ENCODE measurements at places on chromosomes 7 and 10. TPM values are rescaled to one million over a fixed set of nuclear protein-coding genes. Genes with fewer than 3 reads are reported as not detected.

DNA sequence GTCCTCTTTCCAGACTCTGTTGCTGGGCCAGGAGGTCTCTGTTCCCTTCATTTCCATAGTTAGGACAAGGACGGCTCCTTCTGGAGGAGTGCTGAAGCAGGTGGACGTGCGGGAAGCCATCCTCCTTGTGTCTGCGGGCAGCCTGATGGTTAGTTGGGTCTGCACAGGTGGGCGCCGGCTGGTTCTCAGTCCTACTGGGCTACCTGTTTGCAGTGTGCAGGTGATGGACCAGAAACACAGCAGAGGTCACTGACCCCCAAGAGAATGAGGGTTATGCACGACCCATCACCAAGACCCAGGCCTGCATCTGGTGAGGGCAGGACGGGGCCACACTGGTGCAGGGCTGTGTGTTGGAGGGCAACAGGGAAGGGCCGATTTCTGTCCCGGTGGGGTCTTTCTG lies 7.8 kb downstream of the RARRES2 start:
- DNase-seq: no peak

DNA sequence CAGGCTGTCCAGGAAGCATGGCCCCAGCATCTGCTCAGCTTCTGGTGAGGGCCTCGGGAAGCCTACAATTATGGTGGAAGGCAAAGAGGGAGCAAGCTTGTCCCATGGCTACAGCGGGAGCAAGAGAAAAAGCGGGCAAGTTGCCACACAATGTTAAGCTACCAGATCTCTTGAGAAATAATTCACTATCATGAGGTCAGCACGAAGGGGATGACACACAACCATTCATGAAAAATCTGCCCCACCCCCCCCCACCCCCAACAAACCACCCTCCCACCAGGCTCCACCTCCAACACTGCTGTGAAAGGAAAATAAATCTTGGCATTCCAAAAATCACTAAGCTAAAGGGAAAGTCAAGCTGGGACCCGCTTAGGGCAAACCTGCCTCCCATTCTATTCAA lies 545.8 kb upstream of the NRP1 start:
- no peak for DNase-seq

GRCh38 chr7:50981743-50982142 lies 199.0 kb upstream of the GRB10 start:
- DNase-seq: no peak

DNA sequence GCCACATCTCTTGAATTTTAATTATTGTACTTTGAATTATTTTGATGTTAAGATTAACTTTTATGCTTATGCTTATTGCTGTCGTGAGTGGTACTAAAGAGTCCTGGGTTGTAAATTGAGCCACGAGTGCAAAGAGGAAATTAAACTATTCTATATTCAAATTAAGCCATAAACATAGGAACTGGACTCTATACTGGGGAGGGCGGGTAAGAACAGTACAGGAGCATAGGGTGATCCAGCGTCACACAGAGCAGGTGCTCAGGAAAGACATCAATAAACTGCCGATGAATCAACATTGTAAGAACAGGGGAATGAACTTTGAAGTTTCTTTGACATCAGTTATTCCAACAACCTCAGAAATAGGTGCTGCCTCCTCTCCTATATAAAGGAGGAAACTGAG lies 219.6 kb downstream of the CACNB2 start:
- no peak for DNase-seq

DNA sequence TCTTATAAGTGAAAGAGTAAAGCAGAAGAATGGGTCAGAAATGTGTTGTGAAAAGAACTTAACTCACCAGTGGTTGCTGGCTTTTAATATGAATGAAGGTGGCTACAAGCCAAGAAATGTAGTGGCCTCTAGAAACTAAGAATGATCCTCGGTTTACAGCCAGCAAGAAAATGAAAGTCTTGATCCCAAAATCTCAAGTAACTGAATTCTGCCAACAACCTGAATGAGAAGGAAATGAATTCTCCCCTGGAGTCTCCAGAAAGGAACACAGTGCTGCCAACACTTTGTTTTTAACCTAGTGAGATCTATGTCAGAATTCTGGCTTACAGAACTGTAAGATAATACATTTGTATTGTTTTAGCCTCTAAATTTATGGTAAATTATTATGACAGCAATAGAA lies 193.0 kb downstream of the FZD1 start:
- DNase-seq: no peak

DNA sequence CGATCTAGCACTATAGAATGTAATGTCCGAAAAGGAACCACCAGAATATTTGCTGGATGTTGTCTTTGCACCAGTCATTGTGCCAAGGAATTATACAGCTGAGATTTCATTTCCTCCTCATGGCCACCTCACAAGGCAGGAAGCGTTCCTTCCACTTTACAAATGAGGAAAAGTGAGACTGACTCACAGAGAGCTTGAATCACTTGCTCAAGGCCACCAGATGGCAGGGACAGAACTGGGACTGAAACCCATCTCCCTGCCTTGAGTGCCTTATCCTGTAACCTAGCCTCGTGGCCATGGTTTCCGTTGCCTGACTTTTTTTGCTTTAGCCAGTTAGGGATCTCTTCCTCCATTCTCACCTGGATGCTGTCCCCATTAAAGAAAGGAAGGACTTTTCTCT lies 44.7 kb upstream of the PDZD8 start:
- DNase-seq: no peak

DNA sequence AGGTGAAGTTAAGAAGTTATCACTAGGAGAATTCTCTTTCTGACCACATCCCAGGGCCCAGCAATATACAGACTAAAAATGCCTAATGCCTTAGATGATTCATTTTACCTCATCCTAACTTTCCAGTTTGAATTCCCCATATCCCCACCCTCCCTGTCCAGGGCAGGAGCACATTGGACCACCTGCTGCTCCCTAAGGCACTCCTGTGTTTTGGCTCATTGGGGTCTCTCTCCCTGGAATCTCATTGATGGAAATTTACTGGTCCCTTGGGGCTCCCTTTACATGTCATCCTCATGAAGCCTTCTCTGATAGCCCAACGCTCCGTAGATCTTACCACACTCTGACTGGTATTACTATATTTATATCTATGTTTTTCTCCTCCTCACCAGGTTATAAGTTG lies 2.7 kb downstream of the IL2RA start:
- DNase-seq: no peak

- DNase-seq: no peak
Observed at GRCh38 chr7:33882950-33883670, 22.2 kb upstream of the BMPER start.

GRCh38 chr10:24669285-24669852 lies 54.3 kb downstream of the ARHGAP21 start:
- DNase-seq: no peak

DNA sequence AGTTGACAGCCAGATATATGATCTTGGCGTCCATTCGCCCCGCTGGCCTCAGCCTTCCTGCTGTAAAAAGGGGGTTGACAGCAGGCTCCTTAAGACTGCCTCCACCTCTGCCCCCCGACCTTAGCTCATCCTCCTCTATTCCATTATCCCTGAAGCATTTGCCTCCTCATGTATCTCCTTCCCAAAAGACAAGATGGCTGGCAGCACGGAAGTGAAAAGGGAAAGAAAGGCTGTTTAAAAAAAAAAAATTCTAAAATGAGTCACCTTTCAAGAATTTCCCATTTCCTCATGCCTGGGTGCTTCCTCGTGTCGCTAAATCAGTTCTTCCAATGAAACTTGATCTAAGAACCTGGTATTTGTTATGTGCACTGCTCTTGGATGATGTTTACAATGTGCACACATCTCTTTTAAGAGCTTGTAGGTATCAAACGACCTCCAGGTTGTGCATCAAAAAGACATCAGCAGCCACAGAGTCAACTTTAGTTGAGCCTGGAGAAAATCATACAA lies 1.7 kb downstream of the SCRN1 start:
- DNase-seq: peak; percentile 39

- peak; percentile 72 for DNase-seq
Observed at GRCh38 chr7:28685644-28686417, 272.3 kb downstream of the TRIL start.

GRCh38 chr10:47414227-47414592 lies 30.1 kb upstream of the ZNF488 start:
- no peak for DNase-seq

GRCh38 chr7:106768324-106768751 lies 96.7 kb upstream of the PIK3CG start:
- peak; percentile 79 for DNase-seq

GRCh38 chr10:8975535-8975934 lies 921.0 kb downstream of the GATA3 start:
- DNase-seq: no peak

DNA sequence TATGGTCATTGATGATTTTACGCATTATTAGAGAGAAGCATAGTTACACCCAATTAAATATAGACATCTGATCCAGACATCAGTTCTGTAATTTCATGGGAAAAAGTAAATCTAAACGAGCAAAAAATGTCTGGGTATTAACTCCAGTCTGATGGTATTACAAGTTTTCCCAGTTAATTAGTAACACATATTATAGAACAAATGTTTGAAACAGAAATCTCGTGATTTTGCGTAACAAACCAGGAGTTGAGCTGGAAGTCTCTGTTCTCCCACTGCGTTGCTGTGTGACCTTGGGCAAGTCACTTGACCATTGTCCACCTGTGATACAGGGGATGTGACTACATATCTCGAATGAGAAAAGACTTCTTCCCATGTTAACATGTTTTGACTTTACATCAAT lies 43.3 kb downstream of the RBM20 start:
- no peak for DNase-seq

DNA sequence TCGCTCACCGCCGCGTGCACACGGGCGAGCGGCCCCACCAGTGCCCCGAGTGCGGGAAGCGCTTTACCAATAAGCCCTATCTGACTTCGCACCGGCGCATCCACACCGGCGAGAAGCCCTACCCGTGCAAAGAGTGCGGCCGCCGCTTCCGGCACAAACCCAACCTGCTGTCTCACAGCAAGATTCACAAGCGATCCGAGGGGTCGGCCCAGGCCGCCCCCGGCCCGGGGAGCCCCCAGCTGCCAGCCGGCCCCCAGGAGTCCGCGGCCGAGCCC lies 3.3 kb downstream of the REPIN1 start:
- DNase-seq: no peak

DNA sequence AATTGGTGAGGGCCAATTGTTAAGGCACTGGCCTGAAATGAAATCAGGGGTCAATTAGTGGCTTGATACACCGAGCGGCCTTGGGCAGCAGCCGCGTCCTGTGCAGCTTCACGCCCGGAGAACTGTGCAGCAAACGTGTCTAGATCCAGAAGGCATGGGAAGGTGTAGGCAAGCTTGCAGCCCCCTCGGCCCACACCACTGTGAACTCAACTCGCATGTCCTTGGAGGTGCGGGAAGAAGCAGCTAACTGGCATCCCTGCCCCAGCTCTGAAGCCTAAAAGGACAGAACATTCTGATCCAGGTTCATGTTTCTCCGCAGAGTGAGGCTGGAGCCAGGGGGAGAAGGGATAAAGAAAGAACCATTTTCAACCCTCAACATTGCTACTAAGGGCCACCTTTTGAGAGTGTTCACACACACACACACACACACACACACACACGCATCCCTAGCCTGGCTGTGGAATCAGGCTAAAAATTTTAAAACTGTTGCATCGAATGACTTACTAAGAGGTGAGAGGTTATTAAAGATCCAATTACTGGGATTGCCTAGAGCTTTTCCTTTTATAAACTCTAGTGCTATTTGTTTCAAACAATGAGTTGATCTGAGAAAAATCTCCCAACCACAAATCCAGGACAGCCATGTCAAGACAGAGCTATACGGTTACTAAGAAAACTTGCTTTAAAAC lies 104.0 kb downstream of the PARP12 start:
- no peak for DNase-seq

DNA sequence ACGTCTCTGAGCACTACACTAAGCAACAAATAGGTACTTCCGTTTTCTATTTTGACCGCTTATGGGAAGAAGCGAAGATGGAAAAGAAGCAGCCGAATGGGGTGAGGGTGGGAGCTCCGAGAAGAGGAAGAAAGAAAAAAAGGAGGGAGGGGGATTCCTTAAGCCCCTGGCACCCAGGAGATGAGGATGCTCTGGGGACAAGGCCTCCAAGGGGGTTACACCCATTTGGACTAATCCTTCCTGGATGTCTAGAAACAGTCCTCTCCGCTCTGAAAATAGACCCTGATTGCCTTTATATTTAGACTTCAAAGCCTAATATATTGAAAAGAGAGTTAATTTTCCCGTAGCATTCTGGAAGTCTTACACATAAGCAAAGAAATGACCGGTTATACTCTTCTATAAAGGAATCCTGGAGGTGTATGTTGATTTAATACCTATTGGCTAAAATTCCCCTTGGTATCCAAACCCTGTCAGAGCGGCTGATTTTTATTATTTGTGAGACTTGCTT lies 676 bp upstream of the HTR7 start:
- no peak for DNase-seq

DNA sequence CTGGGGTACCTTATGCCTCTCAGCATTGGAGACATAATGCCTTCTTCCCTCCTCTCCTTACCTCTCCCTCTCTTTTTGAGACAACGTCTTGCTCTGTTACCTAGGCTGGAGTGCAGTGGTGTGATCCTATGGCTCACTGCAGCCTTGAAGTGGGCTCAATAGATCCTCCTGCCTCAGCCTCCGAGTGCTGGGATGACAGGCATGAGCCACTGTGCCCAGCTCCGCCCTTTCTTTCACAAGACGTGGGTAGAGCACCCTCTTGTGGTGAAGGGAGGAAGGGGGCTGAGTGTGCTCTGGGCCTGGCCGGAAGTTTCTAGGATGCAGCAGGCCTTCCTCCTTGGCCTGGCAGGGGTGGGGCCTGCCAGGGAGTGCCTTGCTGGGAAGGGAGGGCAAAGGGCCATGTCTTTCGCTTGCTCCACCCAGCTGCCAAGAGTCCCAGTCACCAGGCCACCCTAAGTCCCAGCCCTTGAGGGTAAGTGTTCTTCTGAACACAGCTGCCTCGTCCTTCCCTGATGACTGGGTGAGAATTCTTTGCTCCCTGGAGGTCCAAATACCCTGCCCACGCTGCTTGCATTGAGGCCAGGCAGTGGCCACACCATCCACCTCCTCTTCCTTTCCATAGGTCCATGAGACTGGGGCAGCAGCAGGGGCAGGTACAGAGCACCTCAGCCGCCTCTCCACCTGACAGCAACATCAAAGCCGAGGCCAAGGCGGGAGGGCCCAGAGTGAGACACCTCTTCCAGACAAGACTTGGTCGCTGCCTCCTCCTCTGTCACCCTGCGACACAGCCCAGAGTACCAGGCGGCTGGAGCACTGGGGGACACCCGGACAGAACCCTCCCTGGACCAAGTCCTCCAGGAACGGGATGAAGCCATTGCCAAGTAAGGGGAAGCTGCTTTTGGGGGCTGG lies 3.7 kb downstream of the ABHD11 start:
- peak; percentile 81 for DNase-seq

DNA sequence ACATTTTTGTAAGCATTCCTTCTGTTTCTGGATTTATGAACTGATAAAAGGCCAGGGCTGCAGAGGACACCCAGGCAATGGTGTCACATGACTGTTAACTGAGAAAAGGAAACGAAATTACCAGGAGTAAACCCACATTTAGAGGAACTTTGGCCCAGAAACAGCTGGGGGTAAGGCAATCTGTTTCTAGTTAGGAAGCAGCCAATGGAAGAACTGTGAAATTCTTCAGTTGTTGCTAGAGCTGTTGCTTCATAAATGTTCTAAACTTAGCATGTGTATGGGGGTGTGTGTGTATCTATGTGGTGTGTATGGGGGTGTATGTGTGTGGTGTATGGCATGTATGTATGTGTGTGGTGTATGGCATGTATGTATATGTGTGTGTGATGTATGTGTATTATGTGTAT lies 11.8 kb upstream of the PDCD4 start:
- DNase-seq: peak; percentile 52

GRCh38 chr10:1483246-1483645 lies 254.1 kb downstream of the ADARB2 start:
- no peak for DNase-seq

Gene TRIM50
- total RNA-seq: not detected

Gene PLAC9
- not detected for total RNA-seq

Gene AKR1B15
- total RNA-seq: not detected

Gene CCDC6
- 30.1 TPM for total RNA-seq

Gene HYAL4
- total RNA-seq: not detected

Gene PNLIPRP2
- total RNA-seq: not detected

Gene TMEM72
- total RNA-seq: not detected

Data from B cell (primary cell).